Suprapubic skin (tissue), 4 donors: ENCODE measurements at places on chromosomes 6 and 20.

- DNase-seq = no peak
Observed at GRCh38 chr6:169340395-169340794, 86.7 kb upstream of the THBS2 start.

GRCh38 chr6:133632206-133632605 is 256.7 kb upstream of the TCF21 start:
- DNase-seq = no peak

- DNase-seq = no peak
Observed at GRCh38 chr6:147691446-147691845, 183.0 kb downstream of the SAMD5 start.

DNA sequence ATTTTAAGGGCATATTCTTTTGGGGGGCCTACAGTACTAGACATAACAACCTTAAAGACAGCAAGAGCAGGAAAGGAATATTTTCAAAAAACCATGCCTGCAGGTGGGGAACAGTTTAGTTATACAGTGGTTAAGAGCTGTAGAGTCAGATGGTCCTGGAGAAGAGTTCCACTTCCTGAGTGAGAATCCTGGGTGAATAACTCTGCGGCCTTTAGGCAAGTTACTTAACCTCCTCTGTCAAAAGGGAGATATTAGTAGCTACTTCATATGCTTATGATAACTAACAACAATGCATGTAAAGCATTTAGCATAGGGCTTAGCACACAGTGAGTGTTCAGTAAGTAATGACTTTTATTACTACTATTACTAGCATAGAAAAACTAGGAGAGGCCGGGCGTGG is 119.2 kb upstream of the TAB2 start:
- DNase-seq = no peak

GRCh38 chr6:77095936-77096627 is 367.2 kb downstream of the HTR1B start:
- DNase-seq = no peak

DNA sequence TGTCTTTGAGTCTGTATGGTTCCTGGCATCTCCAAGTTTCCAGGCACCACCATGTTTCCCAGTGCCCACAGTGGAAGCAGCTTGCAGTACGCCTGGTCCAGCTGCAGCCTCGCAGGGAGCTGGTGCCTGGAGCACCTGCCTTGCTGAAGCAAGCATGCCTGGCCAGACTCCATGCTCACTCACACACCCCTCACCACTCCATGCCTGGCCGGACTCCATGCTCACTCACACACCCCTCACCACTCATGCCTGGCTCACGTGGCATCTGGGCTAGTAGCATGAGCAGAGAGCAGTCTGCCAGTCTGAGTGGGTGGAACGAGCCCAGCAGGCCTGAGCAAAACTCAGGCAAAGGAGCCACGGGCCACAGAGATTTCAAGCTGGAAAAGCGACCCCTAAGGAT is 214.3 kb downstream of the TFAP2C start:
- DNase-seq = no peak

DNA sequence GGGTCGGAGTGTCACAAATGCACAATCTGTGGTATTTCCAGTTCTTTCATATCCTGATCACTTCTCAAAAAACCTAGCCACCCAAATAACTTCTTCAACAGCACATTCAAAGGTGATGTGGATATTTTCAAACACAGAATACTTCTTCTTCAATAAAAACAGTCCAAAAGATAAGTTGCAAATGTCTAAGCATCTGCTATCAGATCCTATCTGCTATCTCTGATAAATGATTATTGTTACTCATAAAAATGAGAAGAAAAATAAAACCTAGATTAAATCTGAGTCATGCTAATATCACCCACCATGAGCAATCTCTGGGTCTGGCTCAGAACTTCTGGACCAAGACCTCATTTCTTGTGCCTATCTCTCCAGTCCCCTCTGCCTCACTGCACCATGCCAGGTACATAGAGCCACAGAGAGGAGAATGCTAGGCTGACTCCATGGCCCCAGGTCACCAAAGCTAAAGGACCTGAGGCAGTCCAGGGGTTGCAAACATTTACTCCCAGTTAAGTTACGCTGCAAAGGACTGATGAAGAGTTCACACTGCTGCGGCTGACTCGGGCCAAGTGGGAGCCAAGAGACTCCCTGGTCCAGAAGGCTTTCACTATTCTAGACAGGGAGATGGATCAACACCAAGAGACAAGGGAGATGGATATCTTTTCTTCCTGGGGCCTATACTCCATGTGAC is 101.4 kb downstream of the KIF13A start:
- DNase-seq = no peak

- DNase-seq = no peak
Observed at GRCh38 chr6:2579804-2580570, 170.7 kb downstream of the MYLK4 start.

DNA sequence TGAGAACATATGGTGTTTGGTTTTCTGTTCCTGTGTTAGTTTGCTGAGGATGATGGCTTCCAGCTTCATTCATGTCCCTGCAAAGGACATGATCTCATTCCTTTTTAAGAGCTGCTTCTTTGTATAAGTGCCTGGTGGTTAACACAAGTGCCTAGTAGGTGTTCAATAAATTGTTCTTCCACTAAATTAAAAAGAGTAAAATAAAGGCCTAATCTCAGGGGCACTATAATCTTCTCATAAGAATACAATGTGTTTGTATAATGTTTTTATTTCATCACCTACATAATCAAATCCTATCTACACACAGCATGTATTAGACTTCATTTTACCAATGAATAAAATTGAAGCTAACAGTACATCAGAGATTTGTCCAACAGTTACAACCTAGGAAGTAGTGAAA is 252.7 kb downstream of the KHDC1L start:
- no peak for DNase-seq

DNA sequence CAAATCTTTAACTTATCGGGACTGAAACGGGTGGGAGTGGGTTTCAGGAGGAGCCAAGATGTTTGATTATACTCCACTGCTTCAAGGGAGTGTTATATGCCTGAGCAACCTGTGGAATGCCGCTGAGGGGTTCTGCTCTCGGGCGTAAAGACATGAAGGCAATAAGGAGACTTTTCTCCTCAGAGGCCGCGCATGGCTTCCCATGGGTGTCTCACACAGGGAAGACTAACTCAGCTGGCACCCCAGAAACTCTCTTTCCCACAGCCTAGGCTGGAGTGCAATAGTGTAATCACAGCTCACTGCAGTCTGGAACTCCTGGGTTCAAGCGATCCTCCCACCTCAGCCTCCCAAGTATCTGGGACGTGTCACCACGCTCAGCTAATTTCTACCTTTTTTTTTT is 5.1 kb upstream of the C20orf141 start:
- DNase-seq = peak; percentile 40

GRCh38 chr6:47134476-47135189 is 92.5 kb upstream of the ADGRF1 start:
- DNase-seq = no peak

DNA sequence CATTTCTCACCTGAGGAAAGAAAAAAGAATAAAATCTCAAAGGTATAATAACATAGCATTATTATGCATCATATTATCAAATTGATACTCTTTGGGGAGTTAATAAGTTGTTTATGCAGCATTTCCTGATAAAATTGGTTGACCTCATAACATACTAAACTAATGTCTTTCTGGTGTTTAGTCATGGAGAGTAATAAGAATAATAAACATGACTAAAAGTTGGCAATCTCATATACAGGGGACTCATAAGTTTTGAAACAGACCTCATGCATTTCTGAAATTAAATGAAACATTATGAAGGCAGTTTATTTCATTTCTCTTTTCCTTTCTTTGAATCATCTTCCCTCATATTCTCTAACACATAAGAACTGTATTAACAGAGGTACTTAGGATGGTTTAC is 60.5 kb upstream of the PRDM1 start:
- DNase-seq = no peak

DNA sequence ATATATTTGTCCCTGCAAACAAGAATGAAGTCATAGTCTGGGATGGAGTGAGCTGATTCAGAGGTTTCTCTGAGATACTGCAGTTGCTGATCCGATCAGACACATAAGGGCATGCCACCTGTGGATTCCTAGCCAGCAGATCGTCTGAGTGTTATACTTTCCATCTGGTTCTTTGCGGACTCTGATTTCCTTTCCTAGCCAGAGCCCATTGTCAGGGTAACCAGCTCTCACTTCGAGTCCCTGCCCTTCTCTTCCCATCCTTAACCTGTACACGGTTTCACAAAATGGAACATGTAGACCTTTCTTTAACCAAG is 100.9 kb downstream of the TMEM200A start:
- no peak for DNase-seq

DNA sequence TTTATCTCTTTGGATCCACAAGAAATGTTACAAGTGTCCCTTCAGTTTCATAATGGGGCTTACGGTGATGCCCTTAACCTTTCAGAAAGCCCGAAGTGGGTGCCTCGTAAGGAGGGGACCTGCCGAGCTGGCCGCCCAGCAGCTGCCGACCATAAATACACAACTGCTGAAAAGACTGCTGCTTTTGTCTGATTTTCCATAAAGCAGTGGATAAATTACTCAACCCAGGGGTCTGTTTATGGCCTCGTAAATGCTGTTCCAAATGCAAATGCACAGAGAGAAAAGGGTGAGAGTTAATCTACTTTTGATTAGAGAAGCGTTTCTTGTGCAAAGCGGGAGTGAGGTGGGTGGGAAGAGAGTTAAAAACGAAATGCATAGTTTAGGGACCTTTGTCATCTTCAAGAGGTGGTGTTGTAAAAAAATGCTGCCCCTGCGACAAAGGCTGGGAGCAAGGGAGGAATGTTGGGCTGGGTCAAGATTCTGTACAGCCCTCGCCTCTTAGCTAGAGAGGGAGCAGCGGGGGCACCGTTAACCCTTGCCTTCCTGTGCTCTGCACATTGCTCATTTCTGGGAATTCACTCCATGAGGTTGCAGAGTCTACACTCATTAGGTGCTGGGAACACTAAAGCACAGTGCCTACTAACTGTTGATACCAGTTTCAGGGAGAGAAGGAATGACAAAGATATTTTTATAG is 112.0 kb upstream of the MTHFD1L start:
- DNase-seq = no peak

DNA sequence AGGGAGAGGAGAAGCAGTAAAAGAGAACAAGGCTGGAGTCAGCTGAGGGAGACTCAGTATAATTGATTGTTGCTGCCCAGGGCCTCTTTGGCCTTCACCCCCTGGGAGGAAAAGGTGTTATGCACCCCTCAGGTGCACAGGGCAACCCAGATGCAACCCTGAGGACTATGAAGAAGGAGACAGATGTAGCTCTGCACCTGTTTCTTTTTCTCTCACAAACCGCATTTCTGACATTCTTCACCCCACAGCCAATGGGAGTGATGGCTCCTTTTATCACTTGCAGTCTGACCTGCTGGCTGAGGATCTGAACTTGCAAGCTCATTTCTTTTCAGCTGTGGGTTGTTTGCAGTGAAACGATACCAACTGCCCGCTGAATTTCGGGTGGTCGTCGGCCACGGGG is 64.1 kb upstream of the F13A1 start:
- no peak for DNase-seq

DNA sequence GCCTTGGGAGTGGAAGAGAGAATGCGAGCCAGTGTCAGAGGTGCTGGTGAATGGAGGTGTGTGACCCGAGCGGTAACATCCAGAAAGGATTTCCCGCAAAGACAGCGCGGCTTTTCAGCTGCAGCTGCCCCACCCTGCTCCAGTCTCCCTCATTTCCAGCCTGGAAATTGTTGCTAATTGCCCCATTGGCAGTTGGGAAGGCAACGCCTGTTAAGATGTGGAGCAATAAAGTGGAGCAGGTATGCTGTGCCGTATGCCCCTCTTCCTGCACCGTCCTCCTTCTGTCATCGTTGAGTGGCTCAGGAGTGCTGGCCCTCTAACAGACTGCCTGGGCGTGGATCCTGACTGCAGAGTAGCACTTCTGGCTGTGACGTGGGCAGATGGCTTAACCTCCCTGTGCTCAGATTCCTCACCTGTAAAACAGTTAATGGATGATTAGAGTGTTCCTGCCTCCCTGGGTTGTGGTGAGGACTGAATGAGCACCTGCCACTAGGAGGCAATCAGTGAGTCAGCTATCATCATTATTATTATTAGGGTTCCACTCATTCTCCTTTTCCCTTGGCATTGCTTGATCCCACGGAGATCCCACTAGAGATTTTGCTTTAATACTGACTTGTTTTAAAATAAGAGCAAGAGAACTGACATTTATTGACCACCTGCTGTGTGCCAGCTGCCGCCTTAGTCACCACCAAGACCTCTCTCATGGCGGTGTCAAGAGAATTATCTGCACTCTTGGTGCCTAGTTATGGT is 11.7 kb downstream of the ARFGEF2 start:
- no peak for DNase-seq

DNA sequence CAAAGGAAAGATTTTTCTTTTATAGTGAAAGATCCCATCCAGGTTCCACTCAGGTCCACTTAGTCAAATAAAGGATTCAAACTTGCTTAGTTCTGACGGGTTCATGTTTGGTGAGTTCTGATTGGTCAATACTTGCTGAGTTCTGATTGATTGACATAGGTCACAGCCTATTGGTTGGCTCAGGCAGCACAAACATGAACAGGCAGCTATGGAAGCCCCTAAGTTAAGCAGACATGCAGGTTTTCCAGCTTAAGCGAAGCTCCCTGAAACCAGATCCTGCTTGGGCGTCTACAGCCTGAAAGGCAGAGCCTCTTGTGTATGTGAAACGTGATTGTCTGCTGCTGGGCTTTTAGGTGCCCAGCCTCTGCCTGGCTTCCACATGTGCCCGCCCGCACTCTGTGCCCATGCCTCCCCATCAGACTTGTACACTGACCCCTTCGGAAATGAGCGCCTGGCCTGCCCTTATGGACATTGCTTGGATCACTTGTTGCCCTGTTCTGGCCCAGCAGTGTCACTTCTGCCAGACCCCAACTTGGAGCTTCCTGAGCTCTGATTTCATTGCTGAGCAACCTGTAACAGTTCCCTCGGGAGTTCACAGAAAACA is 45.4 kb upstream of the ECI2 start:
- DNase-seq = no peak

DNA sequence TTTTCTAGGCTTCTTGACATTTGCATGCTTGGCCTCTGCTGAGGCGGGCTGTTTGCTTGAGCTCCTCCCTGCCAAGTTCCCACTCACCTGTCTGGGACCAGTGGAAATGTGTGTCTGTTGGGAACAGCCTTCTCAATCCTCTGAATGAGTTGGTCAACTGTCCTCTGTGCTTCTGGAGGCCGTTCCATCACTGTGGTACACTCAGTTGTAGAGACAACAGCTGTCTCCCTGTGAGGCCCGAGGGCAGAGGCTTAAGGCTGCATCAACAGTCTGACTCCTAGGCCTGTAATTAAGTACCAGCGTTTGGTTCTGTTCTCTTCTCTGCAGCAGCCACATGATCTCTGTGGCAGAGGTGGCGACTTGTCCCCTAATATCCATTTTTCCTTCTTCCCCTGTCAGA is 110.9 kb downstream of the CDC5L start:
- no peak for DNase-seq

- no peak for DNase-seq
Observed at GRCh38 chr6:117918454-117918853, 11.4 kb downstream of the SLC35F1 start.
